ENCODE measurements at places on chromosomes 16 and 17.

DNA sequence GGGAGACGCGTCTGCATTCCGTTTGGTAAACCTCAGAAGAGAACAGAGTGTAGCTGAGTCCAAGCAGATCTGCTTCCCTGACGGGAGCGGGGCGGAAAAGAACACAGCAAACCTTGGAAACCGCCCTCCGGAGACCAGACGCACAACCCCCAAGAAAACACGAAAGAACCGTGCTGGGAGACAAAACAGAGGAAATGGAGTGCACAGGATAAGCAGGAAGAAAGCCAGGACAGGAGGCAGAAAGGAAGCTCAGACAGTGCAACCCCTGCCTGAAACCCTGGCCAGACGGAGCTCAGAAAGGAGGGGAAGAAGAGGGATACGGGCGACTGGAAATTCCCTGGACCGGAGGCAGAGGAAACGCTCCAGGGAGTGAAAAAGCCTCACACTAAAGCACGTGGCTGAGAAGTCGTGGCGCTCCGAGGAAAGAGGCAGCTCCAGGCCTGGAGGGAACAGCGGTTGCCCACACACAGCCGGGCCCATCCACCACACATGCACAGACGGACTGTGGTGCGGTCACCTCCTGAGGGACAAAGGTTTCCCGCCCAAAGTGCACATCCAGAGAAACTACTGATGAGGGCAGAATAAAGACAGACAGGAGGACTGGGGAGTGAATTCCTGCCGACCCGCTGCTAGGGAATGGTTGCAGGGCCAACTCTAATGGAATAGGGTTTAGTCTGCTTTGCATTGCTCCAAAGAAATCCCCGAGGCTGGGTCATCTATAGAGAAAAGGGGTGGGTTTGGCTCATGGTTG is 10.2 kb downstream of the DPEP1 start:
- no peaks in the 10 kb centered on the region for H3K27me3 ChIP-seq
- H3K36me3 ChIP-seq = no peaks in the 10 kb centered on the region
- no peak overlapping the region for H3K4me3 ChIP-seq
- no peaks in the 10 kb centered on the region for H3K4me1 ChIP-seq

- no peak overlapping the region for H3K4me3 ChIP-seq
- peak; percentile 64 for DNase-seq
- H3K4me1 ChIP-seq = no peaks in the 10 kb centered on the region
- H3K27ac ChIP-seq = no peak overlapping the region
These were observed 73.3 kb upstream of the MTMR4 start for GRCh38 chr17:58587713-58588117.

GRCh38 chr17:11252146-11252545 is 11.1 kb downstream of the SHISA6 start:
- H3K4me3 ChIP-seq = no peak overlapping the region
- no peak overlapping the region for H3K27ac ChIP-seq
- H3K36me3 ChIP-seq = no peaks in the 10 kb centered on the region
- no peaks in the 10 kb centered on the region for H3K4me1 ChIP-seq
- DNase-seq = no peak

- no peaks in the 10 kb centered on the region for H3K36me3 ChIP-seq
- no peak for DNase-seq
- no peak overlapping the region for H3K27ac ChIP-seq
- H3K27me3 ChIP-seq = peaks cover 13% of the 10 kb centered on the region
- no peak overlapping the region for H3K4me3 ChIP-seq
These were observed 26.5 kb upstream of the CES5A start for GRCh38 chr16:55901566-55902217.

GRCh38 chr17:57746221-57746620 is 1.1 kb upstream of the CCDC182 start:
- DNase-seq = no peak
- no peak overlapping the region for H3K4me3 ChIP-seq
- H3K4me1 ChIP-seq = no peaks in the 10 kb centered on the region
- H3K36me3 ChIP-seq = no peaks in the 10 kb centered on the region

DNA sequence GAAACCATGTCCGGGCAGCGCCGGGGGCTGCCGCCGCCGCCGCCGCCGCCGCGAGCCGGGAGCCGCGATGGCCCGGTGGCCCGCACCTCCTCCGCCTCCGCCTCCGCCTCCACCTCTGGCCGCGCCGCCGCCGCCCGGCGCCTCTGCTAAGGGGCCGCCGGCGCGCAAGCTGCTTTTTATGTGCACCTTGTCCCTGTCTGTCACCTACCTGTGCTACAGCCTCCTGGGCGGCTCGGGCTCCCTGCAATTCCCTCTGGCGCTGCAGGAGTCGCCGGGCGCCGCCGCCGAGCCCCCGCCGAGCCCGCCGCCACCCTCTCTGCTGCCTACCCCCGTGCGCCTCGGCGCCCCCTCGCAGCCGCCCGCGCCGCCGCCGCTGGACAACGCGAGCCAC is 587 bp downstream of the HS3ST4 start:
- no peaks in the 10 kb centered on the region for H3K36me3 ChIP-seq
- H3K27ac ChIP-seq = no peak overlapping the region
- H3K27me3 ChIP-seq = peaks cover 42% of the 10 kb centered on the region
- no peak for DNase-seq
- H3K4me1 ChIP-seq = no peaks in the 10 kb centered on the region

- no peaks in the 10 kb centered on the region for H3K27me3 ChIP-seq
- no peak overlapping the region for H3K27ac ChIP-seq
- no peak for DNase-seq
- peaks cover 50% of the 10 kb centered on the region for H3K4me1 ChIP-seq
- H3K36me3 ChIP-seq = peaks cover 6% of the 10 kb centered on the region
- H3K4me3 ChIP-seq = no peak overlapping the region
These were observed 15.2 kb upstream of the DPEP1 start for GRCh38 chr16:89598199-89598598.

DNA sequence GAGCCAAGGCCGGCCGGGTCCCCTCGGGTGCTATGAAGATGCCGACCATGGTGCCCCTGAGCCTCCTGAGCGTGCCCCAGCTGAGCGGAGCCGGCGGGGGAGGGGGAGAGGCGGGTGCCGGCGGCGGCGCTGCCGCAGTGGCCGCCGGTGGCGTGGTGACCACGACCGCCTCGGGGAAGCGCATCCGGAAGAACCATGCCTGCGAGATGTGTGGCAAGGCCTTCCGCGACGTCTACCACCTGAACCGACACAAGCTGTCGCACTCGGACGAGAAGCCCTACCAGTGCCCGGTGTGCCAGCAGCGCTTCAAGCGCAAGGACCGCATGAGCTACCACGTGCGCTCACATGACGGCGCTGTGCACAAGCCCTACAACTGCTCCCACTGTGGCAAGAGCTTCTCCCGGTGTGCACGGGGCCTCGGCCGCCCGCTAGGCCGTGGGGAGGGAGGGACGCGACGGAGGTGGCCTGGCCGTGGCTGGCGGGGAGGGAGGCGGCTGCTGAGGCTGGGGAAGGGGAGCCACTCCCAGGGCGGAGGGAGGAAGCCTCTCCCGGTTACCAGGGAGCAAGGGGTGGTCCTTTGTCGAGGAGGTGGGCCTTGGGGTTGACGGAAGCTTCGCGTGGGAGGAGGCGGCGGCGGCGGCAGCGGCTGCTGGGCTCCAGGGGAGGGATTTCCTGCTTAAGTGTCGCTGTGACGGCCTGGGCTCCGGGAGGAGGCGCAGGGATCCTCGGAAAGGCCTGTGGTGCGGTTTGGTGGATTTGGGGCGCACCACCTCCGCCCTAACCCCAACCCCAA is 1.3 kb downstream of the MAZ start:
- peak overlapping the region; percentile 50 for H3K4me3 ChIP-seq
- H3K4me1 ChIP-seq = peaks cover 34% of the 10 kb centered on the region
- H3K27ac ChIP-seq = peak overlapping the region; percentile 100
- DNase-seq = peak; percentile 82
- no peaks in the 10 kb centered on the region for H3K27me3 ChIP-seq

DNA sequence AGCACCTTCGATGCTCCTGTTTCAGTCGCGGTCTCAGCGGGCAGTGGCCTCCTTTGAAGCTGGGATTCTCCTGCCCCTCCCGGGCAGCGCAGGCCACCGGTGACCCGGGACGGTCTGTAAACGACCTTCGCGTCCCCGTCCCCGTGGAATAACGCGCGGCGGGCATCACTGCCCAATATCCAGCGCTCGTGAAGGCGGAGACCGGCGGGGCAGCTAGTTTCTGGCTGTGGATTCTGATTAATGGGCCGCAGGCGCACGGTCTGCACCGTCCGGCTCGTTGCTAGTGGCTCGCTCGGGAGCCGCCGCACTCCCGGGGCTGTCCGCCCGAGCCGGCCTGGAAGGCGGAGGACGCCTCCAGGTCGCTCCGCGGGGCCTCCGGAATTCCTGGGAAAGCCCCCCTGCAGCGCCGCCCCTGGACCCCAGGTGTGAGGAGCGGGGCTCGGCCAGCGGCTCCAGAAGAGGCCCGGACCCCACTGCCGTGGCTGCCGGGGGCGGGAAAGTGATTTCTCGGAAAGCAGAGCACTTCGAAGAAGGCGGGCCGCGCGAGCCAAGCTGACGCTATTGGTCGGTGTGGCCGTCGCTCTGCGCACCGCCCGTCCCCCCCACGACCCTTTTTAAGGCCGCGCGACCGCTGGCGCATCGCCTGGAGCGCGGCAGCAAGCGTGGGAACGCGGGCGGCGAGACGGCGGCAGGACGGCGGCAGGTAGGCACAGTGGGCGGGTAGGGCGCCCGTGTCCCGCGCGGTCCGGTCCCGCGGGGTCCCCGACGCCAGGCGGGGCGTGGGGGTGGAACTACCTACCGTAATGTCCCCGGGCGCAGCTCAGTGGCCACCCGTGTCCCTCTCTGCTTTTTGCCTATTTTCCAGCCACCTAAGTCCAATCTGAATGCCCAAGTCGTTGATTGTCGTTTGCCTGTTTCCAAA is at the start of gene IRF8:
IRF8 (plus strand) TSS at position 642 of the 922 bp plus-strand sequence. CDS start 3,854 bp downstream, outside the sequence.
- no peak within 1 kb of the TSS for H3K4me3 ChIP-seq
- no peak for DNase-seq
- no peaks in the 10 kb centered on the region for H3K36me3 ChIP-seq
- H3K4me1 ChIP-seq = no peaks in the 10 kb centered on the region
- H3K27ac ChIP-seq = no peak within 1 kb of the TSS

All from HCT116 (cell line).